ENCODE measurements at places on chromosomes 5 and 9. TPM values are rescaled to one million over a fixed set of nuclear protein-coding genes. Genes with fewer than 3 reads are reported as not detected.

The RXRA gene
- polyA plus RNA-seq, result 34.7 TPM

The RNF180 gene
- polyA plus RNA-seq, result 1.2 TPM

The FCHO2 gene
- polyA plus RNA-seq, result 17.7 TPM

The DDX4 gene
- polyA plus RNA-seq, result not detected

The IL3 gene
- not detected for polyA plus RNA-seq

The PRXL2C gene
- polyA plus RNA-seq, result 4.5 TPM

DNA sequence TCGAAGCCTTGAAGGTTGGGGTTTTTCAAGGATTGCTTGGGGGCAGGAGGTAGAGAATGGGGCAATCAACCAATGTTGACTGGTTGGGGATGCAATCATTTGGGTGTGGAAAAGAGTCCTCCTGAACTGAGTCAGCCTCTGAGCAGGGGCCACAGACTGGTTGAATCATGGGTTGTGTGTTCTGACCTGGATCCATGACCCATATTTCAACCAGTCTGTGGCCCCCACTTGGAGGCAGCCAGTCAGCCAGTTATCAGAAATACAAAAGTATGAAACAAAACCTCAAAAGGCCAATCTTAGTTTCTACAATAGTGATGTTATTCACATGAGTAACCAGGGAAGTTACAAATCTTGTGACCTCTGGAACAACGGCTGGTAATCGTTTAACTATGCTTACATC, 81.4 kb upstream of the RANBP6 start:
- no peaks in the 10 kb centered on the region for H3K36me3 ChIP-seq
- H3K4me3 ChIP-seq, result no peak overlapping the region
- no peak overlapping the region for H3K27ac ChIP-seq
- H3K27me3 ChIP-seq, result no peaks in the 10 kb centered on the region
- H3K4me1 ChIP-seq, result no peaks in the 10 kb centered on the region
- no peak for DNase-seq

DNA sequence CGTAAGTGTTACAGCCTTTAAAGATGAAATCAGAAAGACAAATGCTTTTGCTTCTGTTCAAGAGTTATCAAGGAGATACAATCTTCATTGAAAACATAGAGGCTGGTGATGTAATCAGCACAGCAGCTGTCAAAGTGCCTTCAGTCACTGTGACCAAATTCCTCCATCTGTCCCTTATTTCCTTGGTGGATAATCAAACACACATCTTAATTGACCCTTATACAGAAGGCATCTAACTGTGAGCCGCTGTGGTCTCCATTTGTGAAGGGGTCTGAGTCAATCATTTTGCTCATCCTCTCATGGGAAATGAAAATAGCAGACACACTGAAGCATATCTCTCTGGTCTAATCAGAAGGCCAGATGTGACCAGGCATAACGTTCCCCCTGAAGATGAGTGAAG, 130.1 kb upstream of the TLR4 start:
- DNase-seq, result no peak
- no peaks in the 10 kb centered on the region for H3K27me3 ChIP-seq
- H3K36me3 ChIP-seq, result no peaks in the 10 kb centered on the region
- no peak overlapping the region for H3K4me3 ChIP-seq

- H3K4me1 ChIP-seq, result no peaks in the 10 kb centered on the region
- H3K27ac ChIP-seq, result no peak overlapping the region
- no peak for DNase-seq
- H3K36me3 ChIP-seq, result no peaks in the 10 kb centered on the region
These were observed 19.3 kb downstream of the RASEF start for GRCh38 chr9:83043597-83043996.

GRCh38 chr9:134395002-134395517, 68.8 kb downstream of the RXRA start:
- no peaks in the 10 kb centered on the region for H3K36me3 ChIP-seq
- DNase-seq, result no peak
- H3K27me3 ChIP-seq, result no peaks in the 10 kb centered on the region
- H3K27ac ChIP-seq, result no peak overlapping the region
- peaks cover 3% of the 10 kb centered on the region for H3K4me1 ChIP-seq

- peak overlapping the region; percentile 52 for H3K27ac ChIP-seq
- H3K4me3 ChIP-seq, result no peak overlapping the region
- no peaks in the 10 kb centered on the region for H3K36me3 ChIP-seq
- H3K4me1 ChIP-seq, result peaks cover 10% of the 10 kb centered on the region
- H3K27me3 ChIP-seq, result no peaks in the 10 kb centered on the region
These were observed 29.3 kb upstream of the OBP2B start for GRCh38 chr9:133238272-133238850.

GRCh38 chr9:94909250-94909894, 182.9 kb downstream of the AOPEP start:
- DNase-seq, result no peak
- no peaks in the 10 kb centered on the region for H3K36me3 ChIP-seq
- H3K4me3 ChIP-seq, result no peak overlapping the region
- H3K27ac ChIP-seq, result no peak overlapping the region

GRCh38 chr5:167732499-167732898, 558.9 kb upstream of the WWC1 start:
- no peaks in the 10 kb centered on the region for H3K4me1 ChIP-seq
- DNase-seq, result no peak
- no peak overlapping the region for H3K27ac ChIP-seq
- no peak overlapping the region for H3K4me3 ChIP-seq

DNA sequence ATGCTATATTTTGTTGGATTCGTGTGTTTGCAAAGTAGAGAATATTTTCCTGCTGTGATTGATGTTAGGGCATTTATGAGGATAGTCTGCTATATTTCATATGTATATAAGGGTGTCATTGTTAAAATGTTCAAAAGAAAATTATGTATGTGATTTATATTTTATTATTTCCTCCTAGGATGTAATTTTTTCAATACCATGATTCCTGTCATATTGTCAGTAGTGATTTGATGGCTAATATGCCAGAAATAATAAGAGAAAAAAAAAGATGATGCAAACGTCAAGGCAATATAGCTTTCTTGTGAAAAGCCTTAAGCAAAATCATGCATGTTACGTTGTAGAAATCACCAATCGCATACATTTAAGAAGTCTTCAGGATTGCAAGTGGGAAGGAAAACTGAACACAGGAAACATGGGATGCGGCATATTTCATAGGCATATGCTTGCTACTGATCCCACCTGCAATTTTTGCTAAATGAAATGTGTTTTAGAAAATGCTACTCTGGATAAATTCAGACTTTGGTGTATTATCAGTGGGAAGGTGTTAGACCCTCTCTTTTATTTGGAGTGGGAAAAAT, 224.5 kb downstream of the MAST4 start:
- H3K27me3 ChIP-seq, result no peaks in the 10 kb centered on the region
- no peaks in the 10 kb centered on the region for H3K4me1 ChIP-seq
- no peak for DNase-seq
- H3K27ac ChIP-seq, result no peak overlapping the region

DNA sequence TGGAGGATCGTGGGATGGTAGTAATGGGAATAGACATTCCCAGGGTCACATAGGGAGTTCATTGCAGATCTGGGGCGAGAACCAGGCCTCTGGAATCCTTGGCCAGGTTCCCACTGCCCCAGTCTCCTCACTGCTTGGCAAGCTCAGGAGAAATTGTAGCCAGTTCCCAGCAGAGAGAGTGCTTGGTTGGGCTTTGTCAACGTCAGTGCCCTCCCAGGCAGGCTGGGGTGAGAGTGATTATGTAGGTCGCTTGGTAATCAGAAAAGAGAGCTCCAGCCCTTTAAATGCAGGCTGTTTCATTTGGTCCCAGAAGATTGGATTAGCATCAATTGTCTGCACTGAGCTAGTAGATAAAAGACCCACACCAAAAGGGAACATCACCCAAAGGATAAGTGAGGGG, 51.8 kb upstream of the GALNT10 start:
- DNase-seq, result no peak
- H3K27ac ChIP-seq, result no peak overlapping the region
- no peak overlapping the region for H3K4me3 ChIP-seq

- peaks cover 77% of the 10 kb centered on the region for H3K27me3 ChIP-seq
- no peak overlapping the region for H3K4me3 ChIP-seq
- H3K27ac ChIP-seq, result no peak overlapping the region
These were observed 8.3 kb downstream of the OTP start for GRCh38 chr5:77630114-77630680.

- H3K27ac ChIP-seq, result no peak overlapping the region
- no peak overlapping the region for H3K4me3 ChIP-seq
- DNase-seq, result no peak
- H3K36me3 ChIP-seq, result peaks cover 64% of the 10 kb centered on the region
These were observed 13.4 kb downstream of the IPPK start for GRCh38 chr9:92656537-92656925.

DNA sequence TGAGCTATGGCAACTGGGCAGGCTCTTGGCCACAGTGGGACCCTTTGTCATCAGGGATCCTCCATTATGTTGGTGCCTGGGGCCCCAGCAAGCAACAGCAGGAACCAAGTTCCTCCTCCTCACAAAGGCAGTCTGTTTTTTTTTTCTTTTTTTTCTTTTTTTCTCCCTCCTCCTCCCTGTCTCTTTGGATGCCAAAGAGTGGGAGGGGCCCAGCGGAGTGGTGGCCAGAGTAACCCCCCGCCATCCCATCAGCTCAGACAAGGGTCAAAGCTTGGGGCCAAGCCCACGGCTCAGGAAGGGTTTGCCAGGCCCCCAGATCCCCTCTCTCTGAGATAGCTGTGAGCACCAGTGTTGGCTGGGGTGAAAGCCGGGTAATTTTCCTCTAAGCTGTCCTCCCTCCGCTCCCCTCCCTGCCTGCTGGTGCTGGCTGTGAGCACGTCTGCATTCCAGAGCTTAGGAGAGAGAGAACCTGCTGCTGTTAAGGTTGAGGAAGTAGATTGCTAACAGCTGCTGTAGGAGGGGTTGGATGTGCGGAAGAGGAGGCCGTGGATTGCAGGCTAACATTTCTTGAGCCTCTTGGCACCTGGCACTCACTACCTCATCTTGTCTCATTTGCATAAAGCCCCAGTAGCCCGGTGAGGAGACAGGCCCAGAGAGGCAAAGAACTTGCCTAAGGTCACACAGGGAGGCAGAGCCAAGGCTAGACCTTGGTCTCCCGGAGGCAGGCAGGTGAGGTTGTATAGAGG, 21.2 kb downstream of the GSN start:
- peak; percentile 79 for DNase-seq
- H3K4me1 ChIP-seq, result peaks cover 4% of the 10 kb centered on the region
- no peaks in the 10 kb centered on the region for H3K36me3 ChIP-seq

DNA sequence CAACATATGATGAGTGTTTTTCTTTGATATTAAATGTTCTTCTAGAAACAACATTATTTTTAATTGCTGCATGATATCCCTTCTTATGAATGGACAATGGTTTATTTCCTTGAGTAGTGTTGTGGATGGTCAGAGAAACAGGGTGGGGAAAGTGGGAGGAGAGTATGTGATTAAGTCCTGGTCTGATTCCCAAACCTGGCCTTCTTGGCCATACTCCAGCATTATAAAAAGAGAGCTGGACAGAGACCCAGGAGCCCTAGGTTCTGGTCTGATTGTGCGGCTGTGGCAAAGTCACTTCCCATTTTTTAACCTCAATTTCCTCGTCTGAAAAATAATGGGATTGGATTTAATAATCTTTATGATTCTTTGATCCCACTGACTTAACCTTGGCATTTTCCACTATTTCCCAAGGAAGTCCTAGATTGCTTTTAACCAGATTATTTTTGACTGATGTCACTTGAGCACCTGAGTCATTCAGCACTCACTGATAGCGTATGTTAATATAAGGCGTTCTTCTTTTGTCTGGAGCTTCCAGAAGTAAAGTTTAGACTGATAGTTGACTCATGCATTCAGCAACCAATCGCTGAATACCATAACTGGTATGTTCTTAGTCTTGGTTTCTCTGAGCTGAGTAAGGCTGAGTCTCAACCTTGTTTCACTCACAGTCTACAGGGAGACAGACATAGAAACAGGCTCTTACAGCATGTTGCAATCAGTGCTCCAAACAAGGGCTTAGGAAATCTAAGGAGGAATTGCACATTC, 26.2 kb downstream of the OSMR start:
- H3K27me3 ChIP-seq, result no peaks in the 10 kb centered on the region
- no peaks in the 10 kb centered on the region for H3K4me1 ChIP-seq
- no peak overlapping the region for H3K27ac ChIP-seq
- H3K36me3 ChIP-seq, result peaks cover 2% of the 10 kb centered on the region
- no peak for DNase-seq

GRCh38 chr9:72997387-72997995, 44.6 kb upstream of the ALDH1A1 start:
- H3K27ac ChIP-seq, result no peak overlapping the region
- peak; percentile 70 for DNase-seq
- H3K4me1 ChIP-seq, result peaks cover 2% of the 10 kb centered on the region
- no peak overlapping the region for H3K4me3 ChIP-seq
- no peaks in the 10 kb centered on the region for H3K27me3 ChIP-seq

- no peaks in the 10 kb centered on the region for H3K27me3 ChIP-seq
- H3K4me1 ChIP-seq, result no peaks in the 10 kb centered on the region
These were observed 974.2 kb upstream of the C9orf72 start for GRCh38 chr9:28547527-28547926.

GRCh38 chr9:99823681-99824377, 2.1 kb downstream of the NR4A3 start:
- no peak overlapping the region for H3K27ac ChIP-seq
- H3K36me3 ChIP-seq, result no peaks in the 10 kb centered on the region
- H3K4me1 ChIP-seq, result peaks cover 46% of the 10 kb centered on the region
- no peaks in the 10 kb centered on the region for H3K27me3 ChIP-seq
- H3K4me3 ChIP-seq, result peak overlapping the region; percentile 71
- peak; percentile 55 for DNase-seq

Data from small intestine (tissue), 16 donors.